Esophagus mucosa (tissue), 1 donor: ENCODE measurements at places on chromosomes 12 and 14.

DNA sequence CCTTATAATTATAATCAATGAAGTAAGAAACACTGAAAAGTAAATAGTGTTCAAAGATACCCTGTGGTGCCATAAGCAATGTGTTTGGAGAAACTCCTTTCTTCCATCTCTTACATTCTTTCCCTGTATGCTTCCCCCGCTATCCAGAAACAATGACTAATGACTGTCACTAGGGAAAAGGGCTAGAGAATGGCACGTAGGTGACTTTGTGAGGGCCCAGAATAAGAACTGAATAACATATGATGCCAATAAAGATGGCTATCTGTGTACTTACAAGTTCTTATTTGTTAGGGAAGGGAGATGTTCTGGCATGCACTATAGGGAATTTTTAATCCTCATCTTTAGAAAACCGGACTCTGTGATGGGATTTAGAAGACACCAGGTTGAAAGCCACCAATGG is 4.7 kb upstream of the KRT7 start:
- no peak for ATAC-seq

DNA sequence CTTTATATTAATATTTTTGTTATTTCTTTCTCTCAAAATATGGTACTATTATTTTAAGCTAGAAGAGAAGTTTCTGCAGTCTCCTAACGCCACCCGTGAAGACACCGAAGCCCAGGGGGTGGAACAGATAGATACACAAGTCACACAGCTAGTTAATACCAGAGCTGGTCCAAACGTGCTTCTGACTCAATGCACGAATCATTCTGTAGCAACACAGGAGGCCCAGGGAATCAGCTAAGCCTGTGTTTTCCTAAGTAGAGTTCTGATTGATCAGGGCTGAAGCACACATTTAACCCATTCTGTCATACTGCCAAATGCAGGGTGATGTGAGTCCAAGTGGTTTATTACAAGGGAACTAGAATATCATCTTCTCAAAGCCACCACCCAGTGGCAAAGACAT is 116.9 kb upstream of the PWP1 start:
- ATAC-seq = no peak

DNA sequence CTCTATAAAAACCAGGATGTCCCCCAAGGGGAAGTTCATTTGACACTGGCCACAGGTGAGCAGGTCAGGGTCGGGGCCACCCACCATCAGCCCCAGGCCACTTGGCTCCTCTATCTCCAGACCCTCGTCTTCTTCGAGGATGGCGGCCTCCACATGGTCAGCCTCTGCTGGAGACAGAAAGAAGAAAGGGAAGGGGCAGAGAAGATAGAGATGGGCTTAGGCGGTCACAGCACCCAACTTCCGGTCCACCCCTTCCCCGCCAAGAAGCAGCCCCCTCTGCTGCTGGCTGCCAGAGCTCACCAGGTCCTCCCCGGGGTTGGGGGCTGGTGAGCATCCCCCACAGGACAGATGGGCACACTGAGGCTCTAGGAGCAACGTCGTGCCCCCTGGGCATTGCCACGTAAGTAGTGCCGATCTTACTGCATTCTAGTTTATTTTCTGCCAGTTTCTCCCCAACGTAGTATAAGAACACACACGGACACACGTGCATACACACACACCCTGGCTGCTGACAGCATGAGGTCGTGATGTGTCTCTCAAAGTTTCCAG is 14.2 kb downstream of the BCL11B start:
- no peak for ATAC-seq

DNA sequence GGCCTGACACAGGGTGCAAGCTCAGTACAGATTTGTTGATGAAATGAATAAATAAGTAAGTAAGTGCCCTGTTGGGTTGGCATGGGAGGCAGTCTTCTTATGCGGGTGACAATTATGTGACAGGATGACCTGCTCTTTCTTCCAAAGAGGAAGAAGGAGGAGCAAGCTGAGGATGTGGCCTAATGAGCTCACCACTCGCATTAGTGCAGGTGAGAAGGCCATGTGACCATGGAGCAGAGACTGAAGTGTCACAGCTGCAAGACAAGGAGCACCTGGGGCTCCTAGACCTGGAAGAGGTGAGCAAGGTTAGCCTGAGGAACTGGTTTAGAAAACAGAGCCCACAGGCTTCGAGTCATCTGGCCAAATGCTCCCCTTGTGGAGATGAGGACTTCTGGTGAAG is 34.9 kb downstream of the LRTM2 start:
- ATAC-seq = no peak

- ATAC-seq = no peak
Observed at GRCh38 chr12:88235183-88235833, 93.2 kb downstream of the TMTC3 start.

- no peak for ATAC-seq
Observed at GRCh38 chr14:99681832-99682148, 2.3 kb upstream of the CYP46A1 start.

GRCh38 chr14:93084866-93085857 is 30.6 kb downstream of the ITPK1 start:
- no peak for ATAC-seq
